ENCODE measurements at places on chromosomes 12 and 14. TPM values are rescaled to one million over a fixed set of nuclear protein-coding genes. Genes with fewer than 3 reads are reported as not detected.
A peak's percentile ranks its signal among the peaks of the same experiment; 100 is the strongest.

ACOT6 gene
- total RNA-seq = not detected

DNA sequence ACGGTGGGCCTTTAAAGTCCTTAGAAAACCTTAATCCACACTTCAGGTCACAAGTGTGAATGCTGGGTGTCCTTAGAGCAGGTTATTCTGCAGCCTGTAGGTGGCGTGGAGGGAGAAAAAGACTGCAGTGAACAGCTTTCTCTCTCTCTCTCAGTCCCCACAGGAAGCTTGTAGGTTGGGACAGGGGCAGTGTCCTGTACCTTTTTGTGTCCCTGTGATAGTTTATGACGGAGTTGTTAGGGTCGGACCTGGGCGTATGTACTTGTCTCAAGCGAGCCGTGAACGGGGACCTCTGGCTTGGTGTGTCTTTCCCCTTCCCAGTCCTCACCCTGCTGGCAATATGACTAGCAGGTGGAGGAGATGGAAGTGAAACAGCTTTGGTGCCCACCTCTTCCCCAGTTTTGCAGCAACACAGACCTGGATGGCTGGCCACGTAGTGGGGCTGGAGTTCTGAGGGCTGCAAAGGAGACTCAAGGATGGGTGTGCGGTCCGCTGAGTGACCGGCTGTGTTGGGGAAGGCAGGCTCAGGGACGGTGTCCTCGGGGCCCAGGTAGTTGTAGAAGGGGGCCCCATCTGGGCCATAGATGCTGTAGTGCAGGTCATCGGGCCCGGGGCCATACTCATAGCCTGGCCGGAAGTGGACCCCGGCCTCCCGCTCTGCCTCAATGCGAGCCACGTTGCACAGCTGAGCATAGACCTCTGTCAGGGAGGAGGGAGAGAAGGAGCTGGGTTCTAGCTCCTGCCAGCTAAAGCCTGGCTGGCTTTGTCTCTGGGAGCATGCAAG is 8.9 kb downstream of the ISCA2 start:
- H3K27me3 ChIP-seq = no peaks in the 10 kb centered on the region
- no peak overlapping the region for H3K4me3 ChIP-seq
- DNase-seq = no peak
- H3K4me1 ChIP-seq = no peaks in the 10 kb centered on the region
- peaks cover 93% of the 10 kb centered on the region for H3K36me3 ChIP-seq
- no peak overlapping the region for H3K27ac ChIP-seq

DNA sequence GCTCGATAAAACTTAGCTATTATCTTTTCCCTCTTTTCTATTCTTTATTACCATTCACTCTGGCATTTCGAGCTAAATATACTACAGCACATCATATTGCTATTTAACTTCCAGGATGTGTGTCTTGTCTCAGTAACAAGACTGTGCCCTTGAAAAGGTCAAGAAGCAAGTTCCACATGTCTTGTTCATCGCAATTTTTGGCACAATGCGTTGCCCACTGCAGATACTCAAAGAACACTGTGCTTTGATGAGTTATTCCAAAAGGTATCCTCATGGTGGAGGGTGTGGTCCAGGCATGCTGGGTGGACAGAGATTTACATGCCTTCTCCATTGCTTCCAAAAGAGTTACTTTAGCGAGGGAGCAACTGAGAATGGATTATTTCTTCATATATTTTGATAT is 6.6 kb downstream of the E2F7 start:
- H3K36me3 ChIP-seq = peaks cover 20% of the 10 kb centered on the region
- DNase-seq = no peak
- H3K27me3 ChIP-seq = no peaks in the 10 kb centered on the region
- H3K4me3 ChIP-seq = no peak overlapping the region
- peak overlapping the region; percentile 71 for H3K27ac ChIP-seq

DNA sequence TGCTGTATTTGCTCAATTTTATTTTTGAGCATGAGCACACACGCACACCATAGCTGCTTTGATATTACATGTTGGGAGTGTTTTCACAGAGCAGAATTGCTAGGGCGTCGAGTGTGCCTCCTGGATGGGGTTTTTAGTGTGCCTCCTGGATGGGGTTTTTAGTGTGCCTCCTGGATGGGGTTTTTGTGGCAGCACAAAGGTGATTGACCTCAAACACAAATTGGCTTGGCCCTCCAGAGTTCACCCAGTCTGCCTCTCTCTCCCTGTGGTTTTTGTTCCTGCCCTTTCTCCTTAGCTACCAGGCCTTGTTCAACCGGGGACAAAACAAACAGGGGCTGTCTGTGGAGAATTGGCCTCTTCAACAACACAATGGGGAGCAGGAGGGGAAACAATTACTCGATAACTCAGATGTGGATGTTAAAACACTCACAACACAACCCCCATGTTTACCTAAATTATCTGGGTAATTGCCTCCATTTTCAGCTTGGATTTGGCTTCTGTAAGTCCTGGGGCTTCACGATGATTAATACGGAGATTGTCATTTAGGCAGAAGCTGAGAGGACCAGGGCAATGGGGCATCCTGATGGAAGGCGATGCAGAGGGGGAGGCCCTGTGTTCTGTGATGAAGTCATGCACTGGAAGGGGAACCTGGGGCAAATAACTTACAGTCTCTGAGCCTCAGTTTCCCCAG is 26.9 kb downstream of the TBX3 start:
- peaks cover 2% of the 10 kb centered on the region for H3K4me1 ChIP-seq
- no peak overlapping the region for H3K4me3 ChIP-seq
- H3K36me3 ChIP-seq = no peaks in the 10 kb centered on the region
- no peaks in the 10 kb centered on the region for H3K27me3 ChIP-seq

DNA sequence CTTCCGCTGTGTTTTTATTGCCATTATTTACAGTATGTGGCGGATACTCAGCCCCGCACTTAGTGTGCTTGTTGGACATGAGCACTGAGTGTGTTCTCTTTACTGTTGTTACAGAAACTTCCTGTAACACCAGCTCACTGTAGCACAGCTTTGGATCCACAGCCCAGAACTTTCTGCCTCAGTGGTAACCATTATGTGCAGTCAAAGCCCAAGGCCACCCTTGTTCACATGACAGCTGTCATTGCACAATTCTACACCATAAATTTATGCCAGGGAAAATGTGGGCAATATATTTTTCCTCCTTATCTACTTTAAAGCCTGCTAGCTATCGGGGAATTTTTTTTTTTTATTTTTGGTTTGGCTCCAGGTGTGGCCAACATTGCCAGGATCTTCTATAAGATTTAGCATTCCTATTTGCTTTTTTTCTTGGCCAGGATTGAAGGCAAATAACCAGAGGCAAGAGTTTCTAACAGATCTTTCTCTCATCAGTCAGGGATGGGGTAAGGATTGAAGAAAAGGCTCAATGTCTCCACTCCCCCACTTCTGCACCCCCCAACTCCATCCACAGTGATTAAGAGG is 176.0 kb upstream of the PELI2 start:
- peaks cover 3% of the 10 kb centered on the region for H3K4me1 ChIP-seq
- H3K27ac ChIP-seq = no peak overlapping the region
- H3K27me3 ChIP-seq = peaks cover 3% of the 10 kb centered on the region
- H3K36me3 ChIP-seq = no peaks in the 10 kb centered on the region
- H3K4me3 ChIP-seq = no peak overlapping the region

DNA sequence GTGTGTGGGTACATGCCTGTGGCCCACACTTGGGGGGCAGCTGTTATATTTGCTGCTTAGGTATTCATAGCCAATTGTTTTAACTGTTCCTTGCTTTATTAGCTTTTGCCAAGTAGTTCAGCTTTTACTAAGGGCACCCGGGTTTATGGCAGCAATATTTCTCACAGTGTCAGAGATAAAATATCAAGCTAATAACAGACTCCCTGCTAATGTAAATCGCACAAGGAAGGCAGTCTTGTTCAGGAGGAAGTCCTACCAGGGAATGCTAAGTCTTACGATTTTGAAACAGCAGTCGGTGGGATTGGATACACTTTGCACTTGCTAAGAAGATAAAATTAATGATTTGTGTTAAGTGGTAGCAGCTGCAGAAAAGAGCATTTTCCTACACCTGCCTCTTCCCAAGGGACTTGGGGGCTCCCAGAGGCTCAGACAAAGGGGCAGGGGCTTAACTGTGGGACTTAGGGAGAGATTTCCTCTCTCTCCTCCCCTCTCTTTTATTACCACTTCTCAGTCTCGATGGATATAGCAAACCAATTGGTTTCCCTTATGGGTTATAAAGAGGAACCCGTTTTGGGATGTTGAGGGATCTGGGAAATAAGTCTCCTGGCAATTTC is 175.1 kb downstream of the NRXN3 start:
- H3K27ac ChIP-seq = no peak overlapping the region
- no peaks in the 10 kb centered on the region for H3K36me3 ChIP-seq
- H3K4me3 ChIP-seq = no peak overlapping the region
- no peak for DNase-seq
- H3K4me1 ChIP-seq = no peaks in the 10 kb centered on the region

DNA sequence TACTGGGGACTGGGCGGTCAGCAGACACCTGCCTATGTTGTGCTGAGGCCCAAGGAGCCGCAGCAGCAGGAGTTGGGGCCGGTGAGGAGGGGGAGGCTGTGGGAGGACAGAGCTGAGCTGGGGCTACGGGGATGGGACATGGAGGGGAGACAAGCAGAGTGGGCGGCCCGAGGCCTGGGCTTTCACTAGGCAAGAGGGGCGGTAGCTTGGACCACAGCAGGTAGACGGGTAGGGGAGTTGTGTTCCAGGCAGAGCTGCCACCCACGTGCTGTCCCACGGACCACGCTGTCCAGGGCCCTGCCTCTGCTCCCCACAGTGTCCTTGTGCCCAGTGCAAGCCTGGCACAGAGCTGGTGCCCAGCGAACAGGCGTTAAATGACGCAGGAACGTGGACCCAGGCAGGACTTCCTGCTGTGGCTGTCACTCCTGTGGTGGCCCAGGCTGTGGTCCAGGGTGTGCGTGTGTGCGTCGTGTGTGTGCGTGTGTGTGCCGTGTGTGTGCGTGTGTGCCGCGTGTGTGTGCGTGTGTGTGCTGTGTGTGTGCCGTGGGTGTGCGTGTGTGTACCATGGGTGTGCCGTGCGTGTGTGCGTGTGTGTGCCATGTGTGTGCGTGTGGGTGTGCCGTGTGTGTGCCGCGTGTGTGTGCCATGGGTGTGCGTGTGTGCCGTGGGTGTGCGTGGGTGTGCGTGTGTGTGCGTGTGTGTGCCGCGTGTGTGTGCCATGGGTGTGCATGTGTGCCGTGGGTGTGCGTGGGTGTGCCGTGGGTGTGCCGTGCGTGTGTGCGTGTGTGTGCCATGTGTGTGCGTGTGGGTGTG is 6.8 kb downstream of the CEP170B start:
- no peak overlapping the region for H3K27ac ChIP-seq
- DNase-seq = peak; percentile 71

GRCh38 chr14:60064491-60065072 is 27.1 kb upstream of the PCNX4 start:
- no peaks in the 10 kb centered on the region for H3K4me1 ChIP-seq
- DNase-seq = no peak
- H3K36me3 ChIP-seq = no peaks in the 10 kb centered on the region
- no peak overlapping the region for H3K27ac ChIP-seq

DNA sequence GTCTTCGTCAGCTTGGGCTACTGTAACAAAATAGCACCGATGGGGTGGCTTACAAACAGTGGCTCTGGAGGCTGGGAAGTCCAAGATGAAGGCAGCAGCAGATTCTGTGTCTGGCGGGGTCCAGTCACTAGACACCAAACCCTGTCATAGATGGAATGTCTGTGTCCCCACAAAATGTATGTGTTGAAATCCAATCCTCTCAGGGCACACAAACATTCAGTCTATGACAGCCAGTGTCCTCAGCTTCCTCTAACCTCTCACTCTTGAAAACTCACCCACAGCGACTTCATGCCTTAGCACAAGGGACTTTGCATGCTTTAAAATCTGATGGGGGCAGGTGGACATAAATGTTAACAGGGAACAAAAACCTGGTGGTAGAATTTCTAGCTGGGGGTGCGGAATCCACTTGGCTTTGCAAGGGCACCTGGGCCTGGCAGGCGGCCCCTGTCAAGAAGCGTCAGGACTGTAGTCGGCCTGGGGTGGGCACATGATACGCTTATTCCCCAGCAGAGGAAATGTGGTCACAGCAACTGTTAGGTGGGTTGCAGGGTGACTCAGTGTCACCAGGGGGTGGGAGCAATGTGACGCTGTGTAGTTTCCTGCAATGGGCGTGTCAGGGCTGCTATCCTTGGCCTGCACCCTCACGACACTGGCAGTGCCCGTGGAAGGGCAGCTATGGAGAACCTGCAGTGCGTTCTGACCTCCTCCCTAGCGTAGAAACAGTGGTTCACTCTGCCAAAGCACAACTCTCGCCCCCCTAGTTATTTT is 17.7 kb downstream of the RIN3 start:
- no peak overlapping the region for H3K4me3 ChIP-seq
- H3K27ac ChIP-seq = no peak overlapping the region
- no peaks in the 10 kb centered on the region for H3K36me3 ChIP-seq

DNA sequence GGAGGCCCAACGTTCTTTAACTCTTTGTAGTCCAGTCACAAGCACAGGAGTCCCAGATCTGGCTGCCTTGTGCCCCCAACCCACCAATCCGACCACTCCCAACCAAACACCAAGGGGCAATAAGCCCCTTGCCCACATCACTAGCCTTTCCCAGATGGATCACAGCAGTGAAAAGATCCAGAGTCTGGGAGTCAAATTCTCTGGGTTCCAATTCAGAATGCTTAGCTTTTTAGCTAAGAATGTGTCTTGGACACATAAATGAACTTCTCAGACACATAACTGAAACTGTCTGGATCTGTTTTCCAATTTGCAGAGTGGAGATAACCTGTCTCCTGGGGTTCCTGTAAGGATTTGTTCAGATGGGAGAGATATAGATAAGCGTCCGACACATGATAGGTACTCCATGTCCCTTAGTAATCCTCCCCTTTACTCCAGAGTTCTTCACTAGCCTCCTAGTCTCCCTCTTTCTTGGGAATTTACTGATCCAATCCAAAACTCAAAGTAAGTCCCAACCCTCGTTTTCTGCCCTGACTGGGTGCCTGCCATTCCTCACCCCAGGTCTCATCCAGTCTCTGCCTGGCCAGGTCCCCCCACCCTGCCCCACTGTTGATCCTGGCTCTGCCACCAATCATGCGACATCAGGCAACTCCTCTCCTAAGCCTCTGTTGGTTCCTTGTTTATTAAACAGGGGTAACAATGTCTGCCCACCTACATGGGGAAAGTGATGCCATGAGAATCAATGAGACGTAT is 439 bp upstream of the TNFRSF1A start:
- peak; percentile 47 for DNase-seq
- peak overlapping the region; percentile 94 for H3K4me3 ChIP-seq
- peaks cover 62% of the 10 kb centered on the region for H3K4me1 ChIP-seq
- H3K27me3 ChIP-seq = no peaks in the 10 kb centered on the region
- H3K27ac ChIP-seq = peak overlapping the region; percentile 99

DNA sequence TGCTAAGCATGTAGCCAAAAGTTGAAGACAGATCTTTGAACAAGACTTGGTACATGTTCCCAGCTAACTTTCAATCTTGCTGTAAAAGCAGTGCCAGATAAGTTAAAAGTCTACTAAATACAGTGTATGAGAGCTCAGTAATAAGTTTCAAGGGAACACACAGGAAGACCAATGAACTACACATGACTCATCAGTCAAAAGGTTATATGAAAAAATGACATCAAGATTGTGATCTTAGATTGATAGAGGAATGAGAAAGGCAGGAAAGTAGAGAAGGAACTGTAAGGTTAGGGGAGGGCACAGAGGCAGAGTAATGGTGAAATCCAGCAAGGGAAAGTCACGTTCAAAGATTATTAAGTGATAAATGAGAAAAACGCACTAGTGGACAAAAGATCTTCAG is 249.9 kb upstream of the FLRT2 start:
- no peaks in the 10 kb centered on the region for H3K27me3 ChIP-seq
- no peak overlapping the region for H3K4me3 ChIP-seq
- H3K36me3 ChIP-seq = no peaks in the 10 kb centered on the region
- no peak for DNase-seq
- no peaks in the 10 kb centered on the region for H3K4me1 ChIP-seq

GRCh38 chr12:12007001-12007712 is 63.6 kb upstream of the BCL2L14 start:
- H3K4me1 ChIP-seq = peaks cover 29% of the 10 kb centered on the region
- no peaks in the 10 kb centered on the region for H3K27me3 ChIP-seq
- H3K4me3 ChIP-seq = no peak overlapping the region
